ENCODE measurements at places on chromosomes 2 and 18. TPM values are rescaled to one million over a fixed set of nuclear protein-coding genes. Genes with fewer than 3 reads are reported as not detected.

The AQP12B gene
- total RNA-seq = not detected

The NRP2 gene
- 183 TPM for total RNA-seq

The GPR17 gene
- total RNA-seq = not detected

The TEX44 gene
- total RNA-seq = not detected

The GCC2 gene
- 39.8 TPM for total RNA-seq

The AGPS gene
- total RNA-seq = 32.1 TPM

The RFX8 gene
- 7.6 TPM for total RNA-seq

The ACTG2 gene
- 0.72 TPM for total RNA-seq

The KLHL29 gene
- 3.3 TPM for total RNA-seq

The CPO gene
- total RNA-seq = not detected

The DCDC2C gene
- not detected for total RNA-seq

The RFTN2 gene
- 14.5 TPM for total RNA-seq

The LIMS4 gene
- 15.9 TPM for total RNA-seq
